ENCODE measurements at places on chromosomes 1 and 21.

DNA sequence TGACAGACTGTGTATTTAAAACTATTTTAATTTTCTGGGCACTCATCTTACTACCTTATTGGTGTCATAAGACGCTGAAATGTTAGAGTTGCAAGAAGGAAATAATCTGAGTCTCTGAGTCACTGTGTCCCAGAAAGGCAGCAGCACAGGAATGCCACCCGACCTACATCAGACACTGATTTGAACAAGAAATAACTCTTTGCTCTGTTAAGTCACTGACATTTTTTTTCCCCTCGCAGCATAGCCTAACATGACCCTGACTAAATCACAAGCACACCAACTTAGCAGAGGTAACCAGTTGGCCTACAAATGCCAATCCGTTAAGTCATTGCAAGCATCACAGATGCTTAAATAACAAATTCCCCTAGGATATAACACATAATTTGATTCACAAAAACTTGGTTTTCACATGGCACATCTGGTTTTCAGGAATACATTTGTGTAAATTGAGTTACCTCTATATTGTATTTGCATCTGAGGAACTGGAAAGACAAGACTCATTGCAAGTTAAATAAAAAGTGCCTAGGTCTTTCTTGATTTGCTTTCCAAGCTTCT is 349.1 kb downstream of the SEC16B start:
- no peak for DNase-seq

- peak; percentile 15 for DNase-seq
Measured at GRCh38 chr1:21647431-21648351, 21.5 kb downstream of the RAP1GAP start.

DNA sequence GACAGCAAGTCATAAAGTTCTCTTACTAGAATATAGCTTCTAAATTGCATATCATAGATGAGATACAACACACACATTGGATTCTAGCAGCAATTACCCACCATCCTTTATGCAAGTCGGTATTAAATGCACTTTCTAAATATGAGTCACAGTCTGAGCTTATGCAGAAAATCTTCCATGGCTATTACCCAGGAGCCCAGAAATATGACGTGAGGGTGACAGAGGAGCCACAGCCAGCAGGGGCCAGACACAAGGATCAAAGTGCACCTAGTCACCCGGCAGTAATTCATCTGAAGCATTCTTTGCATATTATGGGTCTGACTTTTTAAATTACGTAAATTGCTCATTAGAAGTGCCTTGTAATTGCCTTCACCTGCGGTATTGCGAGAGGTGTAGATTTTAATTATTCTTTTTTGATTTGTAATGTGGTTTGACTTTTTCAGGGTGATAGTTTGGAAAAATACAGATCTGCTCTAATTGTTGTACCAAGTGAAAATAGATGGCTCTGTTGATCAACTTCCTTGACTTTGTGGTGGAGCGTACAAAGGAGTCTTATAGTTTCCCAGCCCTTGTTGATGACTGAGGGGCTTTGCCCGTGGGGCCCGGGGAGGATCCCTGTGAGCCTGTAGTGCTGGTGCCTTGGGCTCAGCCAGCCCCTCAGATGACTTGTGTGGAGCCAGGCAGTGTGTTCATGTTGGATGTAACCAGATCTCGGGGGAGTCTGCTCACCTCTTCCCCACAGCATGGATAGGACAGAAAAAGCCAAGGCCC is 470.0 kb upstream of the VAMP3 start:
- no peak for DNase-seq

GRCh38 chr1:214135886-214136285 is 145.1 kb upstream of the SMYD2 start:
- DNase-seq, result no peak

DNA sequence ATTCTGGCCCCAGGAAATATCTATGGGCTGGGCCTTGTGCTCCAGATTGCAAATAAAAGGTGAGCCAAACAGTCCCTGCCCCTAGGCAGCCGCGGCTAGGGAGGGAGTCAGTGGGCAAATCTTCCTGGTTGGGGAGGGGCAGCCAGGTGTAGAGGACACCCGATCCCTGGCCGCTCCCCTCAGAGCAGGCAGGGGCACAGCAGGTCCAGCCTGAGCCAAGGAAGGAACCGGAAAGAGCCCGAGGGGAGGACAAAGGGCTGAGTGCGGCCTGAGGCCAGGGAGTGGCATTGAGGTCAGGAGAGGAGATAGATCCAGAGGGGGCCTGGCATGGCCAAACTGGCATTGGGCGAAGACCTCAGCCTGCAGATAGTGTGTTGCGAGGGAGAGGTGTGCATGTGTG is 36.6 kb upstream of the ARF1 start:
- DNase-seq, result no peak

GRCh38 chr21:16072221-16072620 is 342.4 kb downstream of the USP25 start:
- DNase-seq, result no peak

DNA sequence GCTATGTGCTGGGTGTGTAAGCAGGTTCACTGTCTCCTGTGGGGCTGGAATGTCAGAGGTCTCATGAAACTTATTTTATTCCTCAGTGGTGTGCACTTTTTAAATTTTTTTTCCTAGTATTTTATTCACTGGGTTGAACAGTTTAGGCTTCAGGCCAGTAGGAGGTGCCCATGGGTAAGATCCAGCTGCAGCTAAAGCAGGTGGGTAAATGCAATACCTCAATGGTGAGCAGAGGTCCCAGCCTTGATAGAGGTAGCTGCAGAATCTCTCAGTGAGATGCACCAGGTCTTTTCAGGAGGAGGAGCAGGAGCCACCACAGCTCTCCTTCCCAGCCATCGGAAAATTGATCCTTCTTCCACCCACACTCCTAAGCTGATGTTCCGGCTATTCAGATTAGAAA is 12.6 kb upstream of the OR6N2 start:
- peak; percentile 46 for DNase-seq

- DNase-seq, result no peak
Measured at GRCh38 chr1:24109686-24110475, 2.1 kb downstream of the MYOM3 start.

GRCh38 chr1:214902636-214903320 is 179.8 kb upstream of the KCNK2 start:
- no peak for DNase-seq

DNA sequence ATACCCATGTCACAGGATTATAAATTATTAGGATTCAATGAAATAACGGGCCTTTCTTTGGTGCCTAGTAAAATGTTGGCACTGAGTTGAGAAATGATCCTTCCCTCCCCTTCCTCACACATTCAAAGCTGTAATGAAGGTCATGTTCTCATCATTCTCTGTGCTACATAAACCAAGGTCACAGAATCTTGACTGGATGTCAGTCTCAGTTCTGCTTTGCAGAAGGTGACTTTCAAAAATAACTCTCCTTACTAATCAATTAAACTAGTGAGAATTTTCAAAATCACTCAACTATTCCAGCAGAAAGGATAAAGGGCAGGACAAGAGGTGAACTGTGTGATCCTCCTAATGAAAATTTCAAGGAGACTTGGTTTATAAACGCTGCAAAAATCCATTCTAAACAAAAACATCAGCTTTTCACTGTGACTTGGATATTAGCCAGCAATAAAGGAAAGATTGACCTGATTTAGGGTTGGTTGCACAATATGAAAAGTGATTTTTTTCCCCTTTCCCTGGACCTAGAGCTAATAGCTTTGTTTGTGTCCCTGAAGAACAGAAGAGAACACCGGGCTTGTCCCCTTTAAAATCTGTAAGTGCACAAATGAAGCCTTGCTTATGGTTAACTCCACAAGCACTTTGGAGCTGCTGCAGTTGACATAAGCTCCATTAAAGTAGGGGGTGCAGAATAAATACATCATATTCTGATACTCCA is 120.1 kb downstream of the SEC16B start:
- no peak for DNase-seq

GRCh38 chr1:206843626-206844025 is 21.8 kb upstream of the IL20 start:
- DNase-seq, result no peak

GRCh38 chr1:102851616-102852015 is 256.7 kb downstream of the COL11A1 start:
- no peak for DNase-seq

GRCh38 chr1:88680471-88680870 is 3.6 kb upstream of the PKN2 start:
- DNase-seq, result no peak

DNA sequence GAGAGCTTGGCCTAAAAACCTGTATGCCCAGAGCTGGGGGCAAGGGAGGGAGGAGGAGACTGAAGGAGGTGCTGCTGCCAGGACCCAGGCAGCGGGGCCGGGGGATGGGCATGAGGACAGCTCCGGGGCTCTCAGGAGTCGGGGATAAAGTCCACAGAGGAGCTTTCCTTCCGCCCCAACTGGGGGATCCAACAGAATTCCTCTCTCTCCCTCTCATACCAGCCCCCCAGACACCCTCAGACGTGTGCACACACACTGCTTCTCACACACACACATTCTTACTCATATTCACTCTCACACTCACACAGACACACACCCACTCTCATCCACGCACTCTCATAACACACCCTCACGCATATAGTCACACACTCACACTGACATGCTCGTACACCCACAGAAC is 39.1 kb downstream of the SYF2 start:
- DNase-seq, result no peak

- peak; percentile 19 for DNase-seq
Measured at GRCh38 chr1:211695135-211695816, 19.9 kb upstream of the NEK2 start.

DNA sequence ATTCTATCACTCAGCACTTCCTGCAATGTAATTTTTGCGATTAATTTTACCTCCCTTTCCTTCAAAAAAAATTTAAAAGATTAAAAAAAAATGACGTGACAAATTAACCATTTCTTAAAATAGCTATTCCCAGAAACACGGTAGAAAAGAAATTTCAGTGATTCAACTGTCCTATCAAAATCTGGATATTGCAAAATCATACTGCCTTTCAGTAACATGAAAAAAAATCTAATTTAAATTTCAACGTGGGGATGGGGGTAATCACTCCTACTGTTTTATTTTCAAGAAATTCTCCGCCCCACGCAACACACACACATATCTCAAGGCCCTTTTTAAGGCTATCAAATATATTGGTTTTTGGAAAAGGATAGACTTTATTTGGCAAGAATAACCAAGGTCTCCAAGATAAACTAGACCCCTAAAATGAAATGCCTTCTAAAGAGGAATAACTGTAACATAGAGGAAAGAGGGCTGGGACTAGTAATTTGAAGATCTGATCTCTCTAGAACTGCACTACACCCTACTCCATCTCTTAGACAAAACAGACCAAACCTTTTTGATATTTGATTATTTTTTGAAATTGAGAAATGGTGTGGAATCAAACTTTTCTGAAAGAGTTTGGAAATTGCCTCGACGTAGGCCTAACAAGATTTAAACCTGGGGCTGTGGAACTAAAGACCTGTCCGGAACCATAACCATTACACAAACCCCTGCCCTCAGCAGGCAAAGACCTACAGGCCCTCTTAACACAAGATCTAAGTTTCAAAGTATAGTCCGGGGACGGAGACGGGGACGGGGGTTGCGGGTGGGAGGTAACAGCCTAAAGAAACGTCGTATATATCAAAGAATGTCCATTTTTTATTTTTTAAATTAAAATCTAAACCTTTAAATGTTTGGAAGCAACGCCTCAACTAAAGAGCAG is 941 bp downstream of the ARNT start:
- no peak for DNase-seq

- DNase-seq, result no peak
Measured at GRCh38 chr1:61160526-61160925, 78.2 kb downstream of the NFIA start.

DNA sequence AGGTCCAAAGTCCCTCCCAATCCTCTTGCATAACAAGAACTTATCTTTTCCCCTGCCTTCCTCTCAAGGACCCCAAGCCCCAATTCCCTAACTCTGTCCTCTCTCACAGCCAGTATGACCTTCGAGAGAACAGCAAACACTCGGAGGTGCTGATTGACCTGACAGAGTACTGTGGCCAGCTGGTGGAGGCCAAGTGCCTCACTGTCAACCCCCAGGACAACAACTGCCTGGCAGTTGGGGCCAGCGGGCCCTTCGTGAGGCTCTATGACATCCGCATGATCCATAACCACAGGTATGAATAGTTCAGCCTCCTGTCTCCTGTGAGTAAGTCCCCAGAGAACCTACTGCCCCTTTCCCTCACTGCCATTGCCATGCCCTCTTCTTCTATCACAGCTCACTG is 29.9 kb upstream of the TMEM222 start:
- no peak for DNase-seq

- no peak for DNase-seq
Measured at GRCh38 chr1:192235127-192235526, 76.9 kb downstream of the RGS18 start.

GRCh38 chr1:116667575-116668105 is at the start of gene IGSF3:
Gene IGSF3, minus strand, starts transcription at chr1:116667733. Its CDS starts 1,407 bp downstream, at chr1:116666326.
- DNase-seq, result peak; percentile 51

DNA sequence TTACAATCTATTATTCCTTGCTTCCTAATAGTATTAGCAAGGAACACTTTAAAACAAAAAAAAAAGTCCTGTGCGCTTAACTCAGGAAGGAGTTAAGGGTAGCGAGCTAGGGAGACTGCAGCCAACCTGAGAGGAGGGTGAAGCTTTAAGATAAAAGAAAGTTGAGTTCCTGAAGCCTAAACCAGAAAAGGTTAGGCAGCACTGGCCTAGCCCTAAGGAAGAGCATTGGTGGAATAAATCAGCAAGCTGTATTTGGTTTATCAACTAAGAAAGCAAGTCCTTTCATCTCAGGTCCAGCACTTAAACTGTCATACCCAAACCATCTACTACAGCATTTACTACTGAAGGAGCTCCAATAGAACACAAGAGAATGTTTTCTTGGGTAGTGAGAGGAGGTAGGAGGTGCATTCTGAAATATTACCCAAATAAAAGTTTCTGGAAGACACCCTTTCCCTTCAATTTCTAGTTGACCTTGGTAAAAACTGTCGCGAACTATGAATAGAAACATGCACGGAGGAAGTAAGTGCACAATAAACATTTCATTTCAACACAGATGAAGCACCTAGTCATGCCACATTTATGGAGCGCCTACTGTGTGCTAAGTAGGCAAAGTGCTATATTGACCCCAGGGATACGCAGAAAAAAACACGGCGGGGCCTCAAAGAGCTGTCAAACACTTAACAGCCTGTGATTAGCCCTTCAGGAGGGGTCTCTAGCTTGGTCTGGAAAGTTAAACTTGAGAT is 1.3 kb downstream of the GLRX2 start:
- peak; percentile 12 for DNase-seq

DNA sequence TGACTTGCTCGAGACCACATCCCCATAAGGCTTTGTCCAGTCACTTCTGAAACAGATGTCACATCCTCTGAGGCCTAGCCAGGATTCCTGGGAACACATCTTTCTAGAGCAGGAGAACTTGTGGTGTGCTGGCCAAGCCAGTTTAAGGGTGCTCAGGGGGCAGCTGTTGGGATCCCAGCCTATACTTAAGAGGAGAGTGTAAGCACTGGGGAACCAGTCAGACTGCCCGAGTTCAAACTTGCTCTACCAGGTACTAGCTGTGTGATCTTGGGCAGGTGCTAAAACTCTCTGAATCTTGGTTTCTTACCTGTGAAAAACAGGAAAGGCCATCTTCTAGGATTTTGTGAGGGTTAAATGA is 15.6 kb upstream of the LY9 start:
- no peak for DNase-seq

GRCh38 chr1:109282952-109283747 is at the start of gene PSRC1:
Gene PSRC1, minus strand, starts transcription at chr1:109283145.
- DNase-seq, result peak; percentile 91

GRCh38 chr21:41869771-41870170 is 9.4 kb downstream of the PRDM15 start:
- DNase-seq, result no peak

Data from CD4-positive, alpha-beta T cell treated with Interleukin-21 for 1 hour (primary cell).